Activated CD8-positive, alpha-beta memory T cell treated with anti-CD3 and anti-CD28 coated beads for 1 hour (primary cell): ENCODE measurements at places on chromosomes 2 and 18.

DNA sequence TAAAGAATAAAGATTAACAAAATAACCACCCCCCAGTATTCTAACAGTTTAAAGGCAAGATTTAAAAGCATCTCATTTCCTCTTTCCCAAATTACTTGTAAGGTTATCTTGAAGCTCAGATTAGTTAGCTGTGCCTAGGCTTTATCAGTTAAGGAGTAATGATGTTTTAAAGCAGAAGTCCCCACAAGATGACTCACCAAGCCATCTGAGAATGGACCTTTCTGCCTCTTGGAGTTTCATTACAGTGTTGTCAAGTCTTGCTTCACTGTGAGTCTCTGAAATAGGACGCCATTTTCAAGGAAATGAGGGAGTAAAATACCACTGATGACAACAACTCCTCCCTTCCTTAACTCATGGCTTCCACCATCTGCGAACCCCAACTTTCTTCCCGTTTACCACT is 35.9 kb downstream of the ZNF385B start:
- DNase-seq = no peak

GRCh38 chr2:240569523-240569997 is 1.3 kb downstream of the RNPEPL1 start:
- DNase-seq = no peak

GRCh38 chr2:160652236-160652635 is 158.6 kb upstream of the RBMS1 start:
- peak; percentile 34 for DNase-seq

GRCh38 chr2:9273486-9274130 is 67.0 kb downstream of the ASAP2 start:
- DNase-seq = no peak

DNA sequence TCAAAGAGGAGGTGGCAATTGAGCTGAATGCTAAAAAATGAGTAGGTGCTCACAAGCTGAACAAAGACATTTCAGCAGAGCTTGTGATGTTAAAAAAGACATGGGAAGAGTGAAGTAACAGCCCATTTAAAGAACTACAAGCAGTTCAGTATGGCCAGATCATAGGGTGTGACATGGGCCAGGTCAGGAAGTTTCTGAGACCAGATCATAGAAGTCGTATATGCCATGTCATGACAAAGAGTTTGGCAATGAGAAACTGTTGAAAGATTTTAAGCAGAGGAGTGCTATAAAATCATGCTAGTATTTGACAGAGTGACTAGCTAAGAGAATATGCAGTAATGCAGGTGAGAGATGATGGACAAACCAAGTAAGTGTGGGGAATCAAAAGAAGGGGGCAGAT is 7.3 kb upstream of the PELI1 start:
- no peak for DNase-seq

- DNase-seq = no peak
Observed at GRCh38 chr2:2757764-2758163, 426.7 kb upstream of the MYT1L start.

DNA sequence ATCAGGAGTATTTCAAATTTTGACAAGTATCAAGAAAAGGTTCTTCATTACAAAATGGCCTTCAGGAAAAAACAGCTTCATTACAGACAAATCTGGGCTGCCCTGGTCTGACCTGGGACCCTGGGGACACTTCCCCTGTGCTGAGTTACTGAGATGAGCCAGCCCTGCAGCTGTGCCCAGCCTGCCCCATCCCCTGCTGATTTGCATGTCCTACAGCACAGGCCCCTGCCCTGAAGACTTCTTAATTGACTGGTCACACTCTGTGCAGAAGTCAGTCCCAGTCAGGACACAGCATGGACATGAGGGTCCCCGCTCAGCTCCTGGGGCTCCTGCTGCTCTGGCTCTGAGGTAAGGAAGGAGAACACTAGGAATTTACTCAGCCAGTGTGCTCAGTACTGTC is 235.1 kb downstream of the ANKRD36B start:
- DNase-seq = no peak

- no peak for DNase-seq
Observed at GRCh38 chr2:54434711-54435110, 21.4 kb upstream of the SPTBN1 start.

DNA sequence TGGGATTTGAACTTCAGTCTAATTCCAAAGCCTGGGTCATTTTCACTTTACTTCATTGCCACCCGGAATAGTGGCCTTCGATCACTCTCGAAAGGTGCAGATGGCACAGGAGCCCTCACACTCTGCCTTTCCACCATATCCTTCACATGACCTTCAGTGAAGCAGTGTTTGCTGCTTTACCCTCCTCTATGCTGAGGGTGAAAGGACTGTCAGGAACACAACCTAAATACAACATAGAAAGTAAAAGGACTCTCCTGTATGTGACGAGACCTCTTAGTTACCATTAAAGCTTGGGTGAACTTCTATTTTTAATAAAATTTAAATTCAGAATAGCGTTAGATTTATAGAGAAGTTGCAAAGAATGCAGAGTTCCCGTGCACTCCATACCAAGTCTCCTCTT is 148.5 kb downstream of the TANC1 start:
- no peak for DNase-seq

- DNase-seq = no peak
Observed at GRCh38 chr2:188235364-188235763, 56.3 kb upstream of the GULP1 start.

DNA sequence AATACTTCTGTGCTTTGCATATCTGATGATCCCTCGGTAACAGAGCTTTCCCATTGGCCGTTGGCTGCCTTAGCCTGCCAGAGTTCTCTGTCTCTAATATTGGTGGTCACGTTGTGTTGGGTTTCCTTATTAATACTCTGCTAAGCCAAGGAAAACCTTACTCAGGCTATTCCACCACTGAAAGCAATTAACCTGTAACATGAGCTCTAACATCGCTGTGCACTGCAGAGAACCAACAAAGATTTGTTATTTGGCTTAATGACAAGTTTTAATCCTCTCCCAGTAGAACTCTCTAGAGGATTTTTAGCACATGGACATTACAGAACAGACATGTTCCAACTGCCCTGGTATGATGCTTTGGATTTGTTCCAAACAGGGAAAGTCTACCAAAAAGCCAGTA is 825.9 kb upstream of the POU3F3 start:
- DNase-seq = no peak

DNA sequence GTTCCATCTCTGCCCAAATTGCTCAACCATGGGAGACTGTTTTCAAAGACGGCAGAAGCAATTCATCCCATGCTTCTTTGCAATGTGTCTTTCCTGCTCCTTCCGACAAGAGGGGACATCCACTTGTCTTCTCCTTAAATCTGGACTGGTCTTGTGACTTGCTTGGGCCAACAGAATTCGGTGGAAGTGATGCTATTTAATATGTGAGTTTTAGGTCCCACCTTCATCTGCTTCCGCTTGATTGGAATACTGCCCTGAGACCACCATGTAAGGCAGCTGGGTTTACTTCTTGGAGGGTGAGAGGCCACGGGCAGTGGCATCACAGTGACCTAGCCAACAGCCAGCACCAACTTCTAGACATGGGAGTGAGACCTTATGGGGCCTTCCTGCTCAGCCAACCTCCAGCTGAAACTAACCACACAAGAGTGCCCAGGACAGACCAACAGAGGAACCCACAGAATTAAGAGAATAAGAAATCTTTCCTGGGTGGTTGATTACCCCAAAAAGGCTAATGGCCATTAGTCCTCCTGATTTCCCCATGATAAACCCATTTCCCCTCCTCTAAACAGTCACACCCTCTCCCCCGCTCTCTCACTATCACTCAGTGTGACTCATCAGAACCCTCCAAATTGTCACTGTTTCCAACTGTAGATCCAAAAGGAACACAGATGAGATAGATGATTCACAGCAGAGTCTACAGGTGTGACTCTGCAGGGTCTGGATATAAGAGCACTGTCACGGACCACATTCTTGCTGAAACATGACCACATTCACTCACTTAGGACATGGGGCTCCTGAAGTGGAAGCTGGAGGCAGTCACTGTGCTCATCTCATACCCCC is 16.2 kb upstream of the RHOB start:
- no peak for DNase-seq

- DNase-seq = no peak
Observed at GRCh38 chr2:7061921-7062320, 144.7 kb downstream of the RNF144A start.

DNA sequence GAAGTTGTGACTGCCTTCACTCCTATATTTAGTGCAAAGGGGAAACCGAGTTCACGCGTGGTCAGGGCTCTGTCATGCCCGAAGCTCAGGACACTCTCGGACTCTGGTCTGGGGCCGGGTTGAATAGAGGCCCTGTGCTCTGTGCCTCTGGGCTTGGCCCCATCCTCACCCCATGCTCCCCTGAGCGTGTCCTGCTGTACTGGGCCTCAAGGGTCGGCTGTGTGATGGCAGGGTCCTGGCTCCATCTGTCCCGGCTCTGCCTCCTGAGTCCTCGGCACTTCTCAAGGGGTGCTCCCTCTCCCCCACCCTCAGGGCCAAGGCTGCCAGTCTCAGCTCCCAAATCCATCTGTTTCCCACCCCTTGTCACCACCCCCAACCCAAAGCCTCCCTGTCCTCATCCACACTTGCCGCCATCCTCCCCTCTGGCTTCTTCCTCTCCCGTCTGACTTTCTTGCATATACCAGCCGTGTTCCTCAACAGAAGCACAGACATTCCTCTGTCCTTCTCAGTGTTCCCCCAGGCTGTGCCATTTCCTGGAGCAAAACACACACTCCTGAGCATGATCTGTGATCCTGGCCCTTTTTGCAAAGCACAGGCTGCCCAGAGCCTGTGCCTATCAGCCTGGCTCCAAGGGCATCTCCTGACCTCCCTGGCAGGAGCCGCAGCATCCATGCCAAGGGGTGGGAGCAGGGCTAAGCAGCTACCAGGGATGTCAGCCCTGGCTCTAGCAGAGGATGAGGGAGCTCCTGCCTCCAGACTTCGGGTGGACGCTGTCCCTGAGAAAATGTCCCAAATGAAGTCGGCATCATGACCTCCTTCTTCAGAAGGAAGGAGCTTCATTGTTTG is 64.2 kb upstream of the OTOS start:
- DNase-seq = no peak

DNA sequence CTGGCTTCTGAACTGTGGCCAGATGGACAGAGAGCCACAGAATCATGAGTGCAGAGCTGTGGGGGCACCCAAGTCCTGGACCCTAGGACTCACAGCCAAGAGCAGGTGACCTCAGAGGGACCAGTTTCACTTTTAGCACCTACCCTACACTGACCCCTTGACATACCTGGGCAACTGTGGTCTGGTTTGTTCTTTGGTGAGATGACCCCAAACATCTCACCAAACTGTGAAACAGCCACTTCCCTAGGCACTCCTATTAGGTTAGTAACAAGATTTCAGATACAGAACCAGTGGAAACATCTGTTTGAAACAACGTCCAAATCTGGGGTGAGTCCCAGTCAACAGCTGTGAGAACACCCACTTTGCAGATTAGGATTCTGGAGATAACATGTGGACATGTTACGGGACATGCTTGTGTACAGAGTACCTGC is 1.9 kb upstream of the ZFP36L2 start:
- no peak for DNase-seq

GRCh38 chr2:45938649-45939511 is 287.4 kb downstream of the PRKCE start:
- DNase-seq = no peak
